ENCODE measurements at places on chromosomes 4 and X.

DNA sequence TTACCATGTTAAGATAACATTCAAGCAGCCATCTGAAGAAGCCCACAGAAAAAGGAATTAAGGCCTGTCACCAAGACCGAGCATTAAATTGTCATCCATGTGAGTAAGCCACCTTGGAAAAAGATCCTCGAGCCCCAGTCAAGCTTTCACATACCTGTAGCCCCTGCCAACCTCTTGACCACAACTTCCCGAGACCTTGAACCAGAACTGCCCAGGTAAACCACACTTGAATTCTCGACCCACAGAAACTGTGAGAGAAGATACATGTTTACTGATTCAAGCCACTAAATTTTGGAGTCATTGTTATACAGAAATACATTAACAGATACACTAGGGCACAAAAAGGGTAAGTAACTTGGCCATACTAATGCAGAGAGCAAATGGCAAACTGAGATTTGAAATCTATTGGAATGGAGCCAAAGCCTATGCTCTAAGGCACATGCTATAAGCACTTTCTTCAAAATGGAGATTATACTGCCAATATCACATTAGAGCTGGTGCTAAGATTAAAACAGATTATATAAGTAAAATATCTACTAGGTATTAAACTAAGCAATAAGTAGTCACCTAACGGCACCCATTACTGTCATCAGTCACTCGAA is 49.5 kb downstream of the FAM13A start:
- DNase-seq: no peak

DNA sequence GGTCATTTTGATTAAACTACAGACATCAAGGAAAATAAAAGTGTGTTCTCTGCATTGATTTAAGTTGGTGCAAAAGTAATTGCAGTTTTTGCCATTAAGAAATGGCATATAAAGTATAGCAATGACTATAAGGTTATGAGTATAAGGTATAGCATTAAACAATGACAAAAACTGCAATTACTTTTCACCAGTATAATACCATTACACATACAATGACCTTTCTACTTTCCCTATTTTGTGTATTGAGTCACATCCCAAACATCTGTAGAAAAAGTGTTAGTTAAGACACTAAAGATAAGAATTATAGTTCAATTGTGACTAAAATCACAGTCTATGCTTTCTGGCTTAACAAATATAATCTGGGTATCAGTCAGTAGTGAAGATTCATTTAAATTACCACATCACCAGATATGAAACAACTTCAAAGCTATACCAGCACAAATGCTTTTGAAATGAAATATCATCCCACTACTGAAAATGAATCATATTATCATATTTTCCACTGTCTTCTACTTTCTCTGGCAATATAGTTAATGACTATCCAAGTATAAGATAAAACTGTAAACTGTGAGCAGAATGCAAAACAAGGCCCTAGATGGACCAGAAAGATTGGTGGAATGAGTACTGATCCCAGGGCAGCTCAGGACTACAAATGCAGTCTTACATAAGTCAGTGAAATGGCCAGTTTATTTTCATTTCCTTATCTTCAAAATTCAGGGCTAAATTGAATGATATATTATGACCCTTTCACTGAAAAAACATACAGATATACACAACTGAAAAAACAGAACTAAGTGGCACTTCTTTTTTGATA is 241.1 kb downstream of the ANTXR2 start:
- no peak for DNase-seq

DNA sequence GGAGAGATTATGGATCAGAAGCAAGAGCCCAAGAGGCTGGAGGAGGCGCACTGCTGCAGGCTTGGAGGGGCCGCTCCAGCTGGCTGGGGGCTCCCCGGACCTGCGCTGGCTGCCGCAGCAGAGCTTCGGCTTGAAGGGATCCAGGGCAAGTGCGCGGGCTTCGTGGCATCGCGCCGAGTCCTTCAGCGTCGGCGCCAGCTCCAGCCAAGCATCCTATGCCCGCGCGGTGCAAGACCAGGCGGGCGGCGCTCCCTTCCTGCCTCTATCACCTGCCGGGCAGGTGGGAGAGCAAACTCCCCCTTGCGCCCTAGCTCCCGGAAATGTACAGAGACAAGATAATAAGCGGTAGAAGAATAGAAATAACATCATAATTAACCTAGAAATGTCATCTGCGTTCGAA is 10.5 kb upstream of the UCP1 start:
- DNase-seq: no peak

DNA sequence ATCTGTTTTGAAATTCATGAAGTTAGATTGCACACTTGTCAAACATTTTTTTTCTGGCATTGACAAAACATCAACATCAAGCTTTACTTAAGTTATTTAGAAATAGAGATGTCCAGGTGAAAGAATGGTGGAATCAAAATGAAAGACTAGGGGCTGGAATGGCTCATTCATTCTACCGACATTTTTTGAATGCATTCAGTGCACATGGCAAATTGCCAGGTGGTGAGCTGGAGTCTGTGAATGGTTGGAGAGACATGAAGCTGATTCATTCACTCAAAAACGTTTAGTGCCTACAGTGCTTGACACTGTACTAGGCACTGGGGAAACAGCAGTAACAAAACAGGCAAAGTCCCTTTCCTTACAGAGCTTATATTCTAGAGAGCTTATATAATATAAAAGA is 292.4 kb downstream of the PPP1R2C start:
- no peak for DNase-seq

GRCh38 chr4:98482847-98483806 is 175.3 kb downstream of the TSPAN5 start:
- no peak for DNase-seq

GRCh38 chr4:76783836-76784235 is 114.1 kb downstream of the SOWAHB start:
- no peak for DNase-seq

DNA sequence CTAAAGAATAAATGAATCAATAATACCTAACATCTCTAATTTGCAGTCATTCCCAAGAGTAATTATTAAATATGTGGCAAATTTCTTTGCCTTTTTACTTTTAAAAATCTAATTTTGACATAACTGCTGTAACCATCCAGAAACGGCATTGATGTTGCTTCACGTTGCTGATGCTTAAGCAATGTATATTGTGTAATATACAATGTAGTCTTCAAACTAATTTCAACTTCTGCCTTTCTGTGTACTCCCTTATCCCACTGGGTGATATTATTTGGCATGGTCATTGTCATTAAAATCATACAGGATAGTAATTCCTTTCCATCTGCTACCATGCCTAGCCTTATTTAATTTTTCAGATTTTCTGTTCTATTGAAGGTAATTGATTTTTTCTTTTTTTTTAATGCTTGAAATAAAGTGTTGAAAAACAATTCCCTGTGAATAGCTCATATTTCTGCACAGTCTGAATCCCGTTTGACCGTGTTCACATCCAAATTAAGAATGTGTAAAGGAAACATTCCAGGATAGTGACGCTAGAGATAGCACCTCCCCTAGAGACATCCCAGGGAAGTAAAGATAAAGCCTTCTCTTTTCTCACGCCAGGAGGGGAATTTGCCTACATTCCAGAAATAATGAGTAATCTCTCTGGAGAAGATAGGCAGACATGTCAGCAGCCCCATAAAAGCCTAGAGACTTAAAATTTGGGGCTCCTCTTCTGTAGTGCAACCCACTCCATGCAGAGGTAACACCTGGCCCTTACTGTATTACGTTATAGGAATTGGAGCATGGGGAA is 8.6 kb downstream of the FAM200B start:
- DNase-seq: no peak

- no peak for DNase-seq
Observed at GRCh38 chr4:69362351-69362750, 82.1 kb downstream of the UGT2B28 start.

All from T-cell (primary cell).